ENCODE measurements at places on chromosomes 5 and 9.
A peak's percentile ranks its signal among the peaks of the same experiment; 100 is the strongest.

GRCh38 chr5:43691275-43691674 lies 88.3 kb downstream of the NNT start:
- no peak for DNase-seq

DNA sequence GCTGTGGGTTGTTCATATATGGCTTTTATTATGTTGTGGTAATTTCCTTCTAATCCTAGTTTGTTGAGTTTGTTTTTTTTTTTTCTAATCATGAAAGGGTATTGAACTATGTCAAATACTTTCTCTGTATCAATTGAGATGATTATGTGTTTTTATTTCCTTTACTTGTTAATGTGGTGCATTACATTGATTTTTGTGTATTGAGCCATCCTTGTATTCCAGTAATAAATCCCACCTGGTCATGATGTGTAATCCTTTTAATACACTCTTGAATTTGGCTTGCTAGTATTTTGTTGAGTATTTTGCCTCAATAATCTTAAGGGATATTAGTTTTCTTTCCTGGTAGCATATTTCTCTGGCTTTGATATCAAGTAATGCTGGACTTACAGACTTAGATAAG lies 13.1 kb upstream of the ERCC6L2 start:
- DNase-seq = no peak

DNA sequence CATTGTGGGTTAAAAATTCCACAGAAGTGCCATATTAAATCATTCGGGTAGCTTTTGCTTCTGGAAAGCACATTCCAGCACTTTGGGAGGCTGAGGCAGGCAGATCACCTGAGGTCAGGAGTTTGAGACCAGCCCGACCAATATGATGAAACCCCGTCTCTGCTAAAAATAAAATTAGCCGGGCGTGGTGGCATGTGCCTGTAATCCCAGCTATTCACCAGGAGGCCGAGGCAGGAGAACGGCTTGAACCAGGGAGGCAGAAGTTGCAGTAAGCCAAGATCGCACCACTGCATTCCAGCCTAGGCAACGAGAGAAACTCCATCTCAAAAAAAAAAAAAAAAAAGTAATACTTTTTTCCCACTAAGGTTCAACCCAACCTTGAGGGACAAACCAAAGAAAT lies 189.8 kb downstream of the TSSK1B start:
- DNase-seq = no peak

GRCh38 chr5:105807951-105808350 lies 1862.8 kb downstream of the EFNA5 start:
- no peak for DNase-seq

GRCh38 chr9:109311731-109312130 lies 9.1 kb downstream of the EPB41L4B start:
- DNase-seq = no peak

DNA sequence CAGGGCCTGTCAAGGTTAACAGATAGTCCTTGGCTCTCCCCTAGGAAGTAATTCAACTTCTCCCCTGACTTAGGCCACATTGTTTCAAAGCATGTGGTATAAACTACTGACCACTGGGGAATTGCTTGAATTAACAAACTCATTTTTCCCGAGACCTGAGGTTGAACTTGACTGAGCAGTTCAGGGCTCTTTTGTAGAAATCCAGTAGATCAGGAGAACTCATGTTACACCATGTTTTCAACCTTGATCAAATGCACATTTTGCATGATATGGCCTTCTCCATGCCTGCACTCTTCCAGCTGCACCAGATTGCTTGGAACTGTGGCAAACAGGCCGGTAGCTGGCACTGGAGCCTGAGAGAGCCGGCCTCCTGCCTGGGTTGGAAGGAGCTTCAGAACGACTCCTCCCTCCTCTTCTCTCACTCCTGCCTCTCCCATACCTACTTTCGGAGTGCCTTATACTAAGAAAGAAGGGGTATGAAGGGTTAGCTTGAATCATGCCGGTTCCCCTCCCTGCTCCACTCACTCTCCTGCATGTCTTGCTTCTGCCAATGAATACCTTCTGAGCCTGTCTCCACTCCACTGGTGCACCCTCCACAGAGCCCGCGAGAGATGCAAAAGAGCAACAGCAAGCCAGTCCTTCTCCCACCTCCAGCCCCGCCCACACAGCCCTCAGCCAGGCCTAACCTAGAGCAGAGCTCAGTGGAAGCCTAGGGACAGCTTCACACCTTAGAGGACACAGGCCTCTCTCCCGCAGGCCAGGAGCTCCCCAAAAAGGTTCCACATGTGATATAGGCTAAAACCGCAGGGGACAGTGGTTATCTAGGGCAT lies 159.4 kb downstream of the MACROH2A1 start:
- no peak for DNase-seq

- peak; percentile 47 for DNase-seq
Observed at GRCh38 chr5:1789834-1790471, 9.7 kb downstream of the MRPL36 start.

DNA sequence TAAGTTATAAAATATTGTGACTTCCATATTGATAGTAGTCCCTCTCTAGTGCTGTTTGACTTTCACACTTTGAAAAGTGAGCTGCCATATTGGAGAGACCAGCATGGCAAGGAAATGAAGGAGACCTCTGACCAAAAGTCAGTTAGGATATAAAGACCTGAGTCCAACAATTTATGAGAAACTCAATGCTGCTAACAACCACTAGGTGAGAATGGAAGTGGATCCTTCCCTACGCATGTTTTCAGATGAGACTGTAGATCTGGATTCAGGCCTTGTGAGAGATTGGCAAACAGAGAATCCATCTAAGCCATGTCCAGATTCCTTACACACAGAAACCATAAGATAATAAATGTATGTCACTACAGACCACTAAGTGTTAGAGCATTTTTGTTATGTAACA lies 81.6 kb downstream of the CTNND2 start:
- no peak for DNase-seq

- no peak for DNase-seq
Observed at GRCh38 chr9:112725961-112726360, 8.0 kb upstream of the INIP start.

DNA sequence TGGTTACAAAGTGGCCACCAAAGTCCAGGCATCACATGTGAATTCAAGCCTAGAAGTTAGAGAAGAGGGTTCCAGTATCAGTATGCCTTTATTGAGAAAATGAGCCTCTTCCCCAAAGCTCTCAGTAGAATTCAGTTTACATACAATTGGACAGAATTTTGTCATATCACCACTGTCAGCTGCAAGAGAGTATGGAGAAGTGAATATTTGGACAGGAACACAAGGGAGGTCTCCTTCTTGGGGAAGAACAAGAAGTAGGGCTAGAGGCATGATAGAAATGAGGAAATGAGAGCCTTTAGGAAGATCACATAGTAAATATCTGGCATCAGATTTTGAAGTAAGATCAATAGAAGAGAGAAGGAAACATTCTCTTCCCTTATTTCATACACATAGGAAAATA lies 27.8 kb upstream of the VLDLR start:
- DNase-seq = no peak

DNA sequence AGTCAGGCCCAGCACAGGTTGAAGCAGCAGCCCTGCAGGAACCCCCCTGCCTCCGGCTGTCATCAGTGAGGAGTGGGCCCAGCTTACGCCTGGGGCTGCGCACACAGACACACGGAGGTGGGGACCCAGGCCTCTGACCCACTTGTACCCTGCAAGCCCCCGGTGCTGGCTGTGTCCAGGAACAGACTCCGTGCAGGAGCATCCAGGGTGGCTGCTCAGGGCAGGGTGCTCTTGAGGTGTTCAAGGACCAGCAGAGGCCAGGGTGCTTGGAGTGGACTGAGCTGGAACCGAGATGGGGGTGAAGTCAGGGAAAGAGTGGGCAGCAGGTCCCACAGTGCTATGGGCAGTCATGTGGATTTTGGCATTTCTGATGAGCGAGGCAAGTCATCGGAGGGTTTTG lies 199.5 kb downstream of the CACNA1B start:
- no peak for DNase-seq

- no peak for DNase-seq
Observed at GRCh38 chr5:142881784-142882126, 111.6 kb downstream of the ARHGAP26 start.

DNA sequence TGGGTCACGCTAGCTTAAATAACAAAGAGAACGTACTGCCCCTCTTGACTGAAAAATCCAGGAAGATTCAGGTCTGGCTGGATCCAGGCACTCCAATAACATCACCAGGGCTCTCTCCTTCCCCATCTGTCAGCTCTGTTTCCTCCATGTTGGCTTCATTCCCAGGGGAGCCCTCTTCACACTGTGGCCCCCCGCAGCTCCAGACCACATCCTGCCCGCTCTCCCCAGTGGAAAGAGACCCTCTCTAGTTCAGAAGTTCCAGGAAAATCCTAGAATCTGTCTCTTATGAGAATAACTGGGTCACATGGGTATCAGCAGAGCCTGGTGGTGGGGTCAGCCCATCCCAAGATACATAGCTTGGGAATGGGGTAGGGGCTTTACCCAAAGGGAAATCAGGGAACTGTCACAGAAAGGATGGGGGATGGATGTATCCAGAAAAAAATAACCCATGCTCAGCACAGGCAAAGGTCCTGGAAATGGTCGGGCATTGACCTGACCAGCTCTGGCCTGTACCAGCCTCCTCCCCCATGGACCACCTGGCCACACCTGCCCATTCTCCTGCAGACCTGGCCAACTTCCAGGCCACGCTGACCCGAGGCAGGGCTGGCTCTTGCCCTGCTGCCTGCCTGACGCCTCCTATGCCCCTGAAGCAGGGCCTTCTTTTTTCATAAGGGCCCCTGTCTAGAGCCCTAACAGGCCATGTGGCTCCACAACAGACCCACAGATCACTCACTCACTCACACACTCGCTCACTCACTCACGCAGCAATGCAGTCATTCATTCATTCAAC lies 65.9 kb downstream of the COL23A1 start:
- no peak for DNase-seq

DNA sequence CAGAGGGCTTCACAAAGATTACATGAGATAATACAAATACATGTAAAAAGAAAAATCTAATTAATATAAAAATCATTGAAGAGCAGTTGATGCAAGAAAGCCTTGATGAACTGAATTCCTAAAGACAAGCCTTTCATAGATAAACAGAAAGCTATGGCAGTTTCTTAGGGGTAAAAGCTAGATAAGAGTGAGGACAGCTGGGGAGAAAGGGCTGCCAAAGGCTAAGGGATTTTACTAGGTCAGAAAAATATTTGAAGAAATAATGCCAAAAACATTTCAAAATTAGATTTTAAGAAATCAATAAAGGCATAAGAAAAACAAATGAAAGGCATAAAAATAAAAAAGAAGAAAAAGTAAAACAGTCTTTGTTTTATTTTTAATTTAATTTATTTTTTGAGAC lies 107.9 kb upstream of the ZNF366 start:
- no peak for DNase-seq

- no peak for DNase-seq
Observed at GRCh38 chr9:91483189-91483691, 59.6 kb upstream of the NFIL3 start.

- no peak for DNase-seq
Observed at GRCh38 chr5:180333661-180334060, 19.5 kb downstream of the GFPT2 start.

DNA sequence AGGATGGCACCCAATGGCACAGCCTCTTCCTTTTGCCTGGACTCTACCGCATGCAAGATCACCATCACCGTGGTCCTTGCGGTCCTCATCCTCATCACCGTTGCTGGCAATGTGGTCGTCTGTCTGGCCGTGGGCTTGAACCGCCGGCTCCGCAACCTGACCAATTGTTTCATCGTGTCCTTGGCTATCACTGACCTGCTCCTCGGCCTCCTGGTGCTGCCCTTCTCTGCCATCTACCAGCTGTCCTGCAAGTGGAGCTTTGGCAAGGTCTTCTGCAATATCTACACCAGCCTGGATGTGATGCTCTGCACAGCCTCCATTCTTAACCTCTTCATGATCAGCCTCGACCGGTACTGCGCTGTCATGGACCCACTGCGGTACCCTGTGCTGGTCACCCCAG lies 25.4 kb downstream of the HRH2 start:
- no peak for DNase-seq

- DNase-seq = peak; percentile 31
Observed at GRCh38 chr9:97710356-97711222, 13.4 kb upstream of the XPA start.

- no peak for DNase-seq
Observed at GRCh38 chr9:129998491-129999140, 44.4 kb downstream of the FNBP1 start.

- no peak for DNase-seq
Observed at GRCh38 chr5:132662925-132663770, 5.2 kb downstream of the IL13 start.

DNA sequence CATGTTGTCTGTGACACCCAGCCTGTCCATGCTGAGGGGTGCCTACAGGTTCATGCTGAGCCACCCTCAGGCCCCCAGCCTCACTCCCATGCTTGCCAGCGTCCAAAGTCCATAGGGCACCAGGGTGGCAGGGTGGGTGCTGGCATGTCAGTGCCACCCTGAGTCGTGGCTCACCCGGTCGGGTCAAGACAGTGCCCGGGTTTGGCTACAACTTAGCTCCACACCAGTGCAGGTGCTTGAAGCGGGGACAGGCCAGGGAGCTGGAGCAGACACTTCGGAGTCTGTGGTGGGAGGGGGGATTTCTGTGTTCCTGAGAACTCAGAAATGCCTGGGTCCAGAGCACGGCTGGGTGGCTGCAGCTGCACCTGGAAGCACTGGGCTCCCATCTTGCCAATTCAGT lies 579.2 kb upstream of the FAM174A start:
- no peak for DNase-seq

DNA sequence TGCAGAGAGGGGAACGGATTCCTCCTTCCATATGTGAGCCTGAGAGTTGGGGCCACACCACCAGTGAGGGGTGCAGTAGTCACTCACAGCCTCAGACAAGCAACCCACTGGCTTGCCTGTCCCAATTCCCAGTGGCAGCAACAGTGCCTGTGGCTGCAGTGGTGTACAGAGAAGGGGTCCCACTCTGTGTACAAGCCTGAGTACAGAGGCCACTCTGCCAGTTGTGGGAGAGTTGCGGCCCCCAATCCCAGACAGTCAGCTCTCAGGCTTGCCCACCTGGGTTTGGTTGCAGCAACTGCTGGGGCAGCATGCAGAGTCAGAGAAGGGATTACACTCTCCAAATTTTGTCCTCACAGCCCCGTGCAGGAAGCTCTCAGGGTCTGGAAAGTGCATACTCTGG lies 133.2 kb upstream of the RFX3 start:
- DNase-seq = no peak

GRCh38 chr5:150567031-150567717 lies 59.2 kb downstream of the NDST1 start:
- no peak for DNase-seq

GRCh38 chr5:9954869-9955268 lies 294.8 kb downstream of the ATPSCKMT start:
- no peak for DNase-seq

DNA sequence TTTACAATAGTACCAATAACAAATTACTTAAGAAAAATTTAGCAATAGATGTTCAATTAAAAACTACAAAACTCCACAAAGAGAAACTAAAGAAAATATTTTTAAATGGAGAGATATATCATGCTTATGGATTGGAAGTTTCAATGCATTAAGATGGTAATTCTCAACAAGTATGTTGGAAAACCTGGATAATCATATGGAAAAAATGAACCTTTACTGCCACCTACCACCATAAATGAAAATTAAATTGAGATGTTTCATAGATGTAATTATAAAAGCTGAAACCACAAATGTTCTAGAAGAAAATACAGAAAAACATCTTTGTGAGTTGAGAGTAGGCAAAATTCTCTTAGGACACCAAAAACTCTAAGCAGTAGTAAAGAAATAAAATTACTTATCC lies 121.7 kb downstream of the ANKRD18B start:
- no peak for DNase-seq

Measured in SW 1271 (cell line).